Stimulated activated CD8-positive, alpha-beta memory T cell treated with anti-CD3 and anti-CD28 coated beads, Interleukin-15, amount 100 ng/mL, for 48 hours (primary cell): ENCODE measurements at places on chromosomes 16 and 17.

GRCh38 chr17:21564262-21564661, 128.1 kb upstream of the KCNJ18 start:
- no peak for DNase-seq

DNA sequence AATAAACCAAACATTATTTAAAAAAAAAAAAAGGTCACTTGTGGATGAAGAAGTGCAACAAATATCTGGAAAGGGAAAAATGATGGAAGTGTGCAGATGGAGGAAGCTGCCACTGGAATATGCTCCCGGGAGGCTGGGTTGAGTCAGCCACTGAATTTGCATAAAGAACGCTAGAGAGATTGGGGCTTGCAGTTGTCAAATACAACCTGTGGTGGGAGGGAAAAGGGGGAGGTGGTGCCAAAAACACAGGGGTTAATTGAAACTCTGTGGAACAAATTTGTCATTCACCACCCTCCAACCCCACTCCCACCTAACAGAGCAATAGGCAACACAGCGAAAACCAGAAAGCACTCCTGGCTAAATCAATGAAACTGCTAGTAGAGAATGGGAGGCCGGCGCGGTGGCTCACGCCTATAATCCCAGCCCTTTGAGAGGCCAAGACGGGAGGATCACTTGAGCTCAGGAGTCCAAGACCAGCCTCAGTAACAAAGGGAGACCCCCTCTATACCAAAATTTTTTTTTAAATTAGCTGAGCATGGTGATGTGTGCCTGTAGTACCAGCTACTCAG, 37.6 kb upstream of the RPL38 start:
- no peak for DNase-seq

DNA sequence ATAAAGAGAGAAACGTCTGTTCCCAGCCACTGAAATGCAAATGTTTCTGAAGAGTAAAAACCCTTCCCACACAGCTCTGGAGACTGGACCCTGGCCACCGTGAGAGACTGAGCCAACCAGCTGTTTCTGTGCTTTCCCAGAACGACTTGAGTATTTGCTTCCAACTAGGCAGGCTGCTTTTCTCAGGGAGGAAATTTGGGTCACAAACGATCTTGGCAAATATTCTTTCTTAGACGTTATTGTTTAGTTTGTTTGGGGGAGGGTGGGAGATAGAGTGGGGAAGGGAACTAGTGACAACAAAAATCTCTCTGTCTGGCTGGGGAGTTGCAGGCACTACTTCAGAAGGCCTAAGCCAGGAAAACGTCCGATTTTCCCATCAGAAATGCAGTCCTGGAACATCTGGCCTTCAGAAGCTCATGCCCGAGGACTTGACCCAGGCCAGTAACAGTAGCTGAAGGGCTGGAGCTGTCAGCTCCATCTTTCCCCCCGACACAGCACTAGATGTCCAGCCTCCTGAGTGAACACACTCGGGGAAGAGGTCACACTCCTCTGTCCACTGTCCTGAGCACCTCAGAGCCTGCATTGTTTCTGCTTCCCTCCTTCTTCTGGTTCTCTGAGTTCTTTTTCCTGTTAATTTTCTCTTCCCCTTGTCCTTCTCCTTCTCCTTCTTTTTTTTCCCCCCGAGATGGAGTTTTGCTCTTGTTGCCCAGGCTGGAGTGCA, 4.0 kb downstream of the CCDC92B start:
- no peak for DNase-seq

DNA sequence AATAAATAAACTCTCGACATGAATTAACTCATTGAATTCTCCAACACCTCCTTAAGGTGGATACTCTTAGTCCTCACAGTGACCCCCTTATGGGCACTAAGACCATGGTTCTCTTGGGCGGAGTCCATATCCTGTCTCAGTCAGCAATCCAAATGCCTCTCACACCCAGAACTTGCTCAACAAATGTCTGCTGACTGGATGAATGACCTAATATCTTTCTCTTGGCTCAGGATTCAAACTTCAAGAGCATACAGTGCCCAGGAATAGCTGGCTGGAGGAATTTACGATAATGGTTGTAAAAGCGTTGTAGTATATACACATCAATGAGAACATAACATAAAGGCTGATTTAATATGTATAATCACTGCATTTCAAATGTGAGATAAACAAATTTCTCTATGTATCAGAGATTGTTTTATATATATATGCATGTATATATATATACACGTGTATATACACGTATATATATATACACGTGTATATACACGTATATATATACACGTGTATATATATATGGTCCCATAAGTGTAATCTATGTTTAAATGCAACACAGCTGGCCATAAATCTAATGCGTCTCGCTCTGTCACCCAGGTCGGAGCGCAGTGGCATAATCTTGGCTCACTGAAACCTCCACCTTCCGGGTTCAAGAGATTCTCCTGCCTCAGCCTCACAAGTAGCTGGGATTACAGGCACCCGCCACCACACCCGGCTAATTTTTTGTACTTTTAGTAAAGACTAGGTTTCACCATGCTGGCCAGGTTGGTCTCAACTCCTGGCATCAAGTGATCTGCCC, 6.5 kb upstream of the UBB start:
- no peak for DNase-seq

GRCh38 chr17:39108461-39109375, 42.7 kb downstream of the PLXDC1 start:
- no peak for DNase-seq

GRCh38 chr16:566475-567372, at the start of gene NHLRC4:
TSS of gene NHLRC4 (plus strand) at chr16:567005. CDS start at chr16:568048, 1,043 bp downstream.
- DNase-seq: no peak

DNA sequence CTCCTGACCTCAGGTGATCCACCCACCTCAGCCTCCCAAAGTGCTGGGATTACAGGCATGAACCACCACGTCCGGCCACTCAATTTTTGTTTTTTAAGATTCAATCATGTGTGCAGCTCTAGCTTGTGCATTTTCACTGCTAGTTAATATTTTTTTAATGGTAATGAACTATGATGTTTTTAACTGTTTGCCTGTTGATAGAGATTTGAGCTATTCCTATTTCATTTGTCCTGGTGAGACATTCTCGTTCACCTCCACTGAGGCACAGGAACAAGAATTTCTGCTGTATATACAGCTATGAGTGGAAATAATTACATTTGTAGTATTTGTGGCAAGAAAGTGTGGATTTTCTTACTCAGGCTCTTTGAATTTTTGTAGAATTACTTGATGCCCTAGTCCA, 137.7 kb upstream of the MYOCD start:
- no peak for DNase-seq

GRCh38 chr17:10357768-10358167, 15.0 kb downstream of the MYH13 start:
- DNase-seq: peak; percentile 4

GRCh38 chr17:83177611-83178532, 98.5 kb downstream of the METRNL start:
- DNase-seq: no peak

DNA sequence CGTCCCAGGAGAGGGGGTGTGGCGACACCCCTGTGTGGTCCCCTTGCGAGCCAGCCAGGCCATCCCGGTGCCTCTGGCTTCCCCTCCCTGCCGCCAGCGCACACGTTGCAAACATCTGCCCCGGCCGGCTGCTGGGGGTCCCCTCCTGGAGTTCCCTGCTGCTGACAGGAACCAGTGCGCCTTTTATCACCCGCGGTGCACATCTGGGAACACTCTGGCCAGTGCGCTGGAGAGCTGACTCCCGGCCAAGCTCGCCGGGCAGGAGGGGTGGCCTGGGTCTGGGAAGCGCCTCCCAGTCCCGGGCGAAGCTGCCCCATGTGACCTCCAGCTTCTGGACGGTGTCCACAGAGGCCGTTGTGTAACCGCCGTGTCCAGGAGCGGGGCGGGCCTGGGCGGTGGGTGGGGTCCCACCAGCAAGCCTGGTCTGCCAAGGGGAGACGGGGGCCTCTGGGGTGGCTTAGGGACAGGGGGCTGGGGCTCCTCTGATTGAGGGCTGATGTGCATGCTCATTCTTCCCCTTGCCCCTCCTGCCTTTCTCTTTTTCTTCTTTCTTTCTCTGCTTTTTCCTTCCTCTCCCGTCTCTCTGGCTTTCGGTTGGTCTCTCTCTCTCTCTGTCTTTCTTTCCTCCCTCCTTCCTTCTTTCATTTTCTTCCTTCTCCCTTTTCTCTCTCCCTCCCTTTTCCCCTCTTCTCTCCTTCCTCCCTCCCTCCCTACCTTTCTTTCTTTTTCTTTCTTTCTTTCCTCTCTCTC, 25.2 kb upstream of the CIBAR2 start:
- DNase-seq: no peak

DNA sequence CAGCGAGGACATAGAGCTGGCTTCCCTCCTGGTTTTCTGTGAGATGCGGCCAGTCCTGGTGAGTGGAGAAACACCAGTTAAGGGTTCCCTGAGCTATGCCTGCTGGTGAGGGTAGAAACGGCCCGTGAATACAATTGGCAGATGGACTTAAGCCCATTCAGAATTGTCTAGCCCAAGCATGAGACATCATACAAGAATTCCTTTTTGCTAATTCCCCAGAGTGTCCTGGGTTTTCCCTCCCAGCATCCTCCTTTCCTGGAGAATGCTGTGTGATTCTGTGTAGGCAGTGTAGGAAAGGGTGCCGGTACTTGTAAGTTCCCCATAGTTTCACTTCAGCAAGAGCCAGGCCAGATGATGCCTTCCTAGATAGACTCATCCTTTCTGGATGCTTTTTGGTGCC, 65.1 kb downstream of the SDR42E1 start:
- DNase-seq: no peak

- DNase-seq: no peak
Measured at GRCh38 chr17:27802962-27803680, 2.8 kb upstream of the NOS2 start.

- no peak for DNase-seq
Measured at GRCh38 chr16:55116165-55116920, 185.7 kb downstream of the IRX5 start.

- DNase-seq: no peak
Measured at GRCh38 chr17:67004181-67004580, 39.7 kb downstream of the CACNG4 start.

GRCh38 chr17:8474826-8475225, 39.1 kb downstream of the NDEL1 start:
- DNase-seq: no peak

DNA sequence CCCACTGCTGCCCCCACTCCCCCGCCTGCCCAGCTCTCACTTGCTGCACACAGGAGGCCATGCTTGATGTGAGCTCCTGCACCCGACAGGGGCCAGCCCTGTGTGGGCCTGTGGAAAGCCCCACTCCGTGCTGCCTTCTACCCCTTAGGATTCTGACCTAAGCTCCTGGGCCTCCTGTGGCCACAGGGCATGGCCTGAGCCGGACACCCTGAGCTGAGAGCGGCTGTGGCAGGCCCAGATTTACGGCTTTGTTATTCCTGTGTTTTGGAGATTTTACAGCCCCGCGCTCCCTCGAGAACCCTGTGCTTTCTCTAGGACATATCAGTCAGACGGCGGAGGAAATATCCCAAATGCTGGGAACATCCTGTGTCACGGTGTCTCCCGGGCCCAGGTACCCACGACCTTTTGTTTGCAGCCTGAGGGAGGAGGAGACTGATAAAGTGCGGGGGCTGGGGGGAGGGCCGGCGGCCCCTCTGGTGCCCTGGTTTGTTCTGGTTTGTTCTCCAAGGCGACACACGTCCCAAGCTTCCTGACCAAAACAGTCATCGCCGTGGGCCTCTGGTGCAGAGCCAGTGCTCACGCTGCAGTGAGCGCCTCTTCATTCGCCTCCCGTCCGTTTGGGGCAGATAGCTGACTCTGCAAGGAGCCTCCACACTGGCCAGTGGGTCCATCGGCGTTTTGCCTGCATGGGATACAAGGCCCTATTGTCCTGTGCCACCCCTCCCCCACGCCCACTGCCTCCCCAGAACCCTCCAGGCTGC, 363.4 kb downstream of the C16orf95 start:
- DNase-seq: no peak

DNA sequence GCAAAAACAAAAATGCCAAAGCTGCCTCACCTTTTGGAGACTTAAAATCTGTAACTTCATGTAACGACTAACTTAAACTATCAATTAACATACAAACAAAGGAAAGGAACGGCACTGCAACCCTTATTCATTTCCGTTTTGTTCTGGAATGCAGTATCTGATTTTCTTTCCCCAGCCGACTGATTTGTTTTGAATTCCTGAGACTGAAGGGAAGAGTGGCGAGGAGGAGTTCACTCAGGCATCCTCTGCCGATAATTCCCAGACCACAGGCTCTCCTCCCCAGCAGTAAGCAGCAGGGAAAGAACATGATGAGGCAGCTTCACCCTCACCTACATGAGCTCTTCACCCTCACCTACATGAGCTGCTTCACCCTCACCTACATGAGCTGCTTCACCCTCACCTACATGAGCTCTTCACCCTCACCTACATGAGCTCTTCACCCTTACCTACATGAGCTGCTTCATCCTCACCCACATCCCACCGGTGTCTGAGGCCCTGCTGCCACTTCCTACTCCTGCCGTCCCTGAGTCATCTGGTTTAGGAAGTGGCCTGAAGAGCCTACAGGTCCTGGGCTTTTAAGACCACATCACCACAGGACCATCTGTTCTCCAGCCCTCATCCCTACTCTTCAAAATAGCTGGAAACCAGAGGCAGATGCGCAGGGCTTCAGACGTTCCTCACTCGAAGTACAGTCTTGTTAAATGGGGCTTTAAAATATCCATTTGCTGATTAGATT, 168.0 kb upstream of the RPH3AL start:
- DNase-seq: no peak

GRCh38 chr17:81842725-81843504, 8.1 kb upstream of the PPP1R27 start:
- DNase-seq: no peak

DNA sequence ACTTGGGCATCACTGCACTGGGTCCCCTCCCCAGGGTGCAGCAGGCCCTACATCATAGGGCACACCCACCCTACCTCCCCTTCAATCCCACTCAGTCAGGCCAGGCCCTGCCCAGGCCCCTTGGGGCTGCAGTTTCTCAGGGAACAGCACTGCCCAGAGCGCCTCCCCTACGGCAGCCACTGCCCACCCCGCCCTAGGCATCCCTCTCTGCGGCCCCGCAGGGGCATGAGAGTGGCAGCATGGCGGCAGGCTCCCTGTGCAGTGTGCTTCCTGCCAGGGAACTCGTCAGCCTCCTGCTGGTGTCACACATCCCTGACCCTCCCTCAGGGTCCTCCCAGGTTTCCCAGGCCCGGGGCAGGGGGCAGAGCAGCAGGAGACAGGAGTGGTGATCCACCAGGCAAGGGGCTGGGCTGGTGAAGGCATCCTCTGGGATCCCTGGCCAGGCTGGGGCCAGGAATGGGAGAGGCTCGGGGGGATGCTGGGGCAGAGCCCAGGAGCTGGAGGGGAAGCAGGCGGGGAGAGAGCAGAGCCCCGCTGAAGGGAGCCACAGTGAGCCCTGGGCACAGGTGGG, 16.2 kb upstream of the BAHCC1 start:
- no peak for DNase-seq

GRCh38 chr16:79062821-79063220, 537.7 kb downstream of the MAF start:
- no peak for DNase-seq

- peak; percentile 25 for DNase-seq
Measured at GRCh38 chr17:46818316-46818928, at the start of gene WNT3. TSS of gene WNT3 (minus strand) at chr17:46818692. CDS start at chr17:46818597, 95 bp downstream.
